ENCODE measurements at places on chromosomes 7 and 10. TPM values are rescaled to one million over a fixed set of nuclear protein-coding genes. Genes with fewer than 3 reads are reported as not detected.
A peak's percentile ranks its signal among the peaks of the same experiment; 100 is the strongest.

DNA sequence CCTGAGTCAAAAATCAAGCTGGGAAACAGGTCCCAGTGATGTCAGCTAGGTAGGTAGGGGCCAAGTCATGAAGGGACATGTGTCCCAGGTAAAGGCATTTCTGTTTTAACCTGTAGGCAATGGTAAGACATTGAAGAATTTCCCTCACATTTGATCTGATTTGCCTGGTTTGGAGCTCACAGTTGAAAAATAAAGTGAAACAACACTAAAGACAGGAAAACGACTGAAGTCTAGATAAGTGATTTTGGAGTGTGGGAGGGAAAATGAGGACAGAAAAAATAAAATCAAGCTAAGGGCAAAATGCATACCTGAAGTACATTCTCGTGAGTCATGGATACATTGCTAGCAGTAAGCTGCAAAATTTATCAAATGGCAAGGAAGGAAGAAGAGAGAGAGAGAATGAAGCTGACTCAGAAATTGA is 169.9 kb downstream of the SKIDA1 start:
- no peak for DNase-seq

The ANKRD30A gene
- polyA plus RNA-seq = not detected

GRCh38 chr7:108358553-108358952 is 97.7 kb downstream of the NRCAM start:
- no peak for DNase-seq

GRCh38 chr10:95509251-95509650 is 51.9 kb downstream of the SORBS1 start:
- peak; percentile 32 for DNase-seq

DNA sequence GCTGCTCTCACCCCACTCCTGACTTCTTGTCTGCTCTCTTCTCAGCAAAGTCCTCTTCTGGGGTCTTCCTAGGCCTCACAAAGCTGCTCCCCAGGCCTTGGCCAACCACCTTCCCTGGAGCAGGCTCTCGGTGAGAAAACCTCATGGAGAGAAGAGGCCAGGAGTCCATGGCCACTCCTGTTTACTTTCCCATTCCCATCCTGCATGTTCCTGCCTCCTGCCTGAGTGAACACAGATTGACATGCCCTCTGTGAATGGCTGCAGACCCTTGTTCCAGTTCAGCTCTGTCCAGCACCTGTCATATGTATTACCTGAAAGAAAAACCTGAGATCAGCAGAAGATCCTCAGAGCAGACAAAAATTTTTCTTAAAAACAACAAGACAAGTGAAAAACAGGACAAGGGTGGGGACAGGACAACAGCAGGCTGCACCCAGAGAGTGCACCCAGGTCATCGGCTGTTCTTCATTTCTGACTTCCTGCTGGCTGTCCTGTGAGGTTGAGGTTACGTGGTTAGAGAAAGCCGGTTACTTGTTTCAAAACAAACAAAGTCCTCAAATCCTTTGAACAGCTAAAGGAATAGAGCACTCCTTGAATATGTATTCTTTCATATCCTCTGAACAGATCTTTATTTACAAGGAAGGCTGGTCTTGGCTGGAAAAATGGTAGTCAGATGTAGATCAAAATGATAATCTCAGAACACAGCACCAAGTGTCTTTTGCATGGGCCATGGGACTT is 34.0 kb upstream of the DLD start:
- no peak for DNase-seq

GRCh38 chr10:49158404-49158803 is 24.6 kb upstream of the FAM170B start:
- DNase-seq = no peak

GRCh38 chr10:132329565-132330485 is 2.2 kb upstream of the LRRC27 start:
- no peak for DNase-seq
